ENCODE measurements at places on chromosomes 13 and 19.

DNA sequence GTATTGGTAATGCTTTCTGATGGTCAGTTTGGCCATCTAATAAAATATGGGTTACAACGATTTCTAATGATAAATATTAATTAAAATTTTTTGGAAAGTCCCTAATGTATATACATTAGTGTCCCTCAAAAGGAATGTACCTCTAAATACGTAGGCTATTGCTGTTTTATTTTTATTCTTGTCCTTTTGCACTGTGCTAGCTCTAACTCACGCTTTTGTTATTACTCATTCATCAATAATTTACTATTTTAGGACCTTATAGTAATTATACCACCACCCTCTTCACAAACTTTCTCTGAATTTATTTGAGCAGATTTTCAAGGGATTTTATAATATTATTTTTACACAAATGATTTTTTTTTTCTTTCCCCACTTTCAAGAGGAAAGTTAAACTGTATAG, 795.9 kb upstream of the PCDH9 start:
- DNase-seq: no peak

DNA sequence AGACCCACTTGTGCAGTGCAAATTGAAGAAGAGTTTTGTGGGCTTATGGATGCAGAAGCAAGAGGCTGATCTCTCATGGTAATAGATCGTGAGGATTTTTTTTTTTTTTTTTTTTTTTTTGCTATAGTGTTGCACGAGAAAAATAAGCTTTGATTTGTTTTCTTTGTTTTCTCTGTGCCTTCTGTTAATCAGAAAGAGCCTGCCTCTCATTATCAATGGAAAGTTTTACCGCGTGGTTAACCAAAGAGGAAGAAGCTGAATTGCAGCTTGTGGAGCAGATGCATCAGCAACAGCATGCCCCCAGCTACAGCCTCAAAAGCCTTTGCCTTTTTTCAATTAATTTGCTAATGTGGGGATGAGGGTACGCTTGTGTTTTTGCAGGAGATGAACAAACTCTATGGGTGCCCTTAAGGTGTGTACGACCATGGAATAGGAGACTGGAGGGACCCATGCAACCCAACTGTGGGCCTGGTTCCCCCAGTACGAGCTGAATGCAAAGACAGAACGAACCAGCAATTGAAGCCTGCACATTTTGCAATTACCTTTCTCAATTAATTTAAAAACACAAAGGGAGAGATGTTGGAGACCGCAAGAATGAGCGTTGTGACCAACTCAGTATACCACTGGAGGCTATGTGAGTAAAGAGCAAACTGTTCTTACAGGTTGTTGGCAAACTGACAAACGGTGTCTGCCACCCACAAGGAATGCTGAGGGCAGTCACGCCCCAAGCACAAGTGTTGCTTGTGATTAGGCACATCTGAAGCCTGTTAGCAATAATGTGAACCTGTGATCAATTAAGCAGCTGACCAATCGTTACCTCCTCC, 58.6 kb upstream of the SPRY2 start:
- DNase-seq: no peak

GRCh38 chr13:114328034-114328433, 13.7 kb downstream of the CHAMP1 start:
- DNase-seq: no peak

- no peak for DNase-seq
Measured at GRCh38 chr19:13817615-13818371, 22.6 kb downstream of the ZSWIM4 start.

DNA sequence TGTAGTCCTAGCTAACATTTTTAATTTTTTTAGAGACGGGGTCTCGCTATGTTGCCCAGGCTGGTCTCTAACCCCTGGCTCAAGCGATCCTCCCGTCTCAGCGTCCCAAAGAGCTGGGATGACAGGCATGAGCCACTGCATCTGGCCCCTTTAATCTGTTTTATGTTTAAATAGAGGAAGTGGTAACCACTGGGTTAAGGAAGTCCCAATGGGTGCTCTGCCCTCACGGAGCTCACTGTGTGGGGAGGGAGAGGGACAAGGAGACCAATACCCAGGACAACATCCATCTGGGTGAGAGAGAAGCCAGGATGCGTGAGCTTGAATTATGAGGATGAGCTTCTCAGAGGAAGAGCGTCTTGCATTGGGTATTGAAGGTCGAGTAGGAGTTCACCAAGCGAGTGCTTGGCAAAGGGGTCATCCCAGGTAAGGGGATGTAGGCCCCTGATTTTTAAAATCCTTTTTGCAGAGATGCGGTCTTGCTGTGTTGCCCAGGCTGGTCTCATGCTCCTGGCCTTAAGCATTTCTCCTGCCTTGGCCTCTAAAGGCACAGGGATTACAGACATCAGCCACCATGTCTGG, 13.8 kb downstream of the YJU2 start:
- no peak for DNase-seq

- no peak for DNase-seq
Measured at GRCh38 chr13:79360095-79360494, 46.0 kb downstream of the RBM26 start.

- DNase-seq: peak; percentile 77
Measured at GRCh38 chr19:38852231-38853044, 2.7 kb upstream of the HNRNPL start.

- DNase-seq: no peak
Measured at GRCh38 chr13:60654415-60654814, 257.4 kb downstream of the TDRD3 start.

- no peak for DNase-seq
Measured at GRCh38 chr13:64579331-64579730, 2650.8 kb downstream of the PCDH9 start.

GRCh38 chr13:36862002-36862685, 43.1 kb downstream of the RFXAP start:
- DNase-seq: no peak

GRCh38 chr19:31054430-31054829, 294.8 kb downstream of the TSHZ3 start:
- no peak for DNase-seq

DNA sequence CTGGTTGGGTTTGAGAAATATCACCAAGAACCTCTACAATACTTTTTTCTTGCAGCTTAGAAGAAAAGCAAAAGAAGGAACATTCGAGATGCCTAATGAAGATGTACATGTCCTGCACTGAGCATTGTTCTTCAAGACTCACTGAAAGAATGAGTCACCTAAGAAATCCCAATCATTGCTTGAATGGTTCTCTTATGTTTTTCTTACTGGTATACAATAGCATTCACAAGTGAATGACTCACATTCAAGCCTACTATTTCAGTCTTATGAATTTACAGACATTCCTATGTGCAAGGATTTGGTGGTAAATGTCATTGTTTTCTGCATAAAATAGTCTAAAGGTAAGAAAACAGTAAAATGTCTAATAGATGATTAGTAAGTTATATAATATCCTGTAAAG, 594.6 kb downstream of the PCDH9 start:
- no peak for DNase-seq

GRCh38 chr19:1853295-1854038, 5.2 kb upstream of the REXO1 start:
- DNase-seq: peak; percentile 70

GRCh38 chr19:15640294-15640903, at the start of gene CYP4F3:
CYP4F3 (plus strand) TSS chr19:15640897; CDS start chr19:15641416, 519 bp downstream.
- no peak for DNase-seq

- no peak for DNase-seq
Measured at GRCh38 chr13:112346899-112347229, 29.3 kb upstream of the SPACA7 start.

- DNase-seq: no peak
Measured at GRCh38 chr13:95002126-95002525, 289.8 kb upstream of the SOX21 start.

GRCh38 chr19:48218997-48219396, 36.7 kb downstream of the CARD8 start:
- no peak for DNase-seq

- no peak for DNase-seq
Measured at GRCh38 chr13:79492313-79492798, 11.4 kb downstream of the NDFIP2 start.

DNA sequence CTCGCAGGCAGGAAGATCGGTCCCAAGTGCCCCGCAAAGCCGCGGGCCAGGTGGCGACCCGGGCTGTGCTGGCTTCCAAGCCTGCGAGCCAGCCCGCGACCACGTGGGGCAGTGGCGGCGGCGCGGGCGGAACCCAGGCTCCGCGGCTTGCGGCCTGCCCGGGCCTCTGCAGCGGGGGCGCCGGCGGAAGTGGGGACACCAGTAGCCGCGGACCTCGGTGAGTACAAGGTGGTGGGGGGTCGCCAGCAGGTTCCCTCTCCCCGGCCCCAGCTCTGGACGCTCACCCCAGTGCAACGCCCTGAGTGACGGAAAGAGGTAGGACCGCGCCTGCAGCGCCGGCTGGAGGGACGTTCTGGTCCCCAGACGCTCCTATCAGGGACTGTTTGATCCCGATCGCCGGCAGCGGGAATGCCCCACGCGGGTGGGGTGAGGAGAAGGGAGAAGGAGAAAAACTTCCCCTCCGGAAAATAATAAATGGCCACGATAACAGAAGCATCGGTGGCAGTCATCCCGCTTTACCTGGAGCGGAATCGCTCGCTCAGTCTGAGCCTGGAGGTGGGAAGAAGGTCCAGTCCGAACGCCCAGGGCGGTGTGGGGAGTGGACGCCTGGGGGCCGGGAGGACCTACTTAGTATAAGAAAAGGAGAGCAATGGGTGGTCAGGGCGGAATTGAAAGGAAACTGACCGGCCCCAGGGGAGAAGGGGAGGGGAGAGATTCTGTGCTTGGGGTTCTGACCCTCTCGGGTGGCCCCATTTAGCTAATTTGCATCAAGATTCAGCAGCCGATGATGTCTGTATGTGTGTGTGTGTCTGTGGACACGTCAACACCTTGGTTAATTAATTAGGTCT, at the start of gene GEMIN7:
TSS of gene GEMIN7 (plus strand) at position 198 of the 848 bp plus-strand sequence. CDS start 10,855 bp downstream, outside the sequence.
- peak; percentile 53 for DNase-seq

DNA sequence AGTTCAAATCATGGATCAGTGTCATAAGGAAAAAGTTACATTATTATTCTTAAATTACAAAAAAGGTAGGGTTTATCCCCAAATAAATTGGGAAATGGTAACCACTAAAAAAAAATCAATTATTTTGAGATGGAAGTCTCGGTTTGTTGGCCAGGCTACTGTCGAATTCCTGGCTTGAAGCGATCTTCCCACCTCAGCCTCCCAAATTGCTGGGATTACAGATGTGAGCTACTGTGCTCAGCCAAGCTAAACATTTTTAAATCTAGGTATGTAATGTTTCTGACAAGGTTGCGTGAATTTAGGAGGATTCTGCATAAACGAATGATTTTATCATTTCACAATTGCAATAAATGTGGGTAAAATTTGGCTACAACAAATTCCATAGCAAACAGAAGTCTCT, 2.0 kb downstream of the NAA16 start:
- no peak for DNase-seq

- DNase-seq: no peak
Measured at GRCh38 chr13:94309997-94310855, 169.3 kb downstream of the DCT start.

DNA sequence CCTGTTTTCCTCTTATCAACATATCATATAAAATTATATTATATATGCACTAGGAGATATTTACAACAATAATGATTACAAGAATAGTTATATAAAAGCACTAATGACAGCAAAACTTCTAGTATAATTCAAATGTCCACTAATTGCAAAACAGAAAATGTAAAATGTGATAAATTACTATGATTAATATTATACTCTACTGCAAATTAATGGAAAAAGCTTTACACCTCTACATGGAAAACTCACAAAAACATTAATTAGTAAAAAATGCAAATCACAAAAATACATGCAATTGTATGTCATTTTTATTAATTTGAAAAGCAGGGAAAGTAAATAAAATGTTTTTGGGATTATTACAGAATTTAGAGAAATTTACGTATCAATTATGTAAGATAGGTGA, 681.0 kb upstream of the PCDH20 start:
- no peak for DNase-seq

DNA sequence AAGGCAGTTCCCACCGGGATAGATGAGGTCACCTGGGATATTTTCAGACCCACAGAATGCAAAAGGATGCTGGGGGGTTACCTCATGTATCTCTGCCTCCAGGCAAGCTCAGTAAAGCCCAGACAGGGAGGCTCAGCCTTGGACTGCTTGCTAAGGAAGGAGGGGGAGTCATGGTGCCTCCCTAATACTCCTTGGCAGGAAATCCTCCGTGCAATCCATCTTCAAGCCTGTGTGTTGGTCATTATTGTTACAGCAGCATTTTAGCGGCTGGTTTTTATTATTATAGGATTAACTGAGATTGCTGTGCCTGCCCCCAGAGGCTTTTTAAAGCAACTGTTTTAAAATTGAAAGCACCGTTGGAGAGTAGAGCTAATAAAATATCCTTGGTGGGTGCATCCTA, 188.5 kb upstream of the UBL3 start:
- DNase-seq: no peak

DNA sequence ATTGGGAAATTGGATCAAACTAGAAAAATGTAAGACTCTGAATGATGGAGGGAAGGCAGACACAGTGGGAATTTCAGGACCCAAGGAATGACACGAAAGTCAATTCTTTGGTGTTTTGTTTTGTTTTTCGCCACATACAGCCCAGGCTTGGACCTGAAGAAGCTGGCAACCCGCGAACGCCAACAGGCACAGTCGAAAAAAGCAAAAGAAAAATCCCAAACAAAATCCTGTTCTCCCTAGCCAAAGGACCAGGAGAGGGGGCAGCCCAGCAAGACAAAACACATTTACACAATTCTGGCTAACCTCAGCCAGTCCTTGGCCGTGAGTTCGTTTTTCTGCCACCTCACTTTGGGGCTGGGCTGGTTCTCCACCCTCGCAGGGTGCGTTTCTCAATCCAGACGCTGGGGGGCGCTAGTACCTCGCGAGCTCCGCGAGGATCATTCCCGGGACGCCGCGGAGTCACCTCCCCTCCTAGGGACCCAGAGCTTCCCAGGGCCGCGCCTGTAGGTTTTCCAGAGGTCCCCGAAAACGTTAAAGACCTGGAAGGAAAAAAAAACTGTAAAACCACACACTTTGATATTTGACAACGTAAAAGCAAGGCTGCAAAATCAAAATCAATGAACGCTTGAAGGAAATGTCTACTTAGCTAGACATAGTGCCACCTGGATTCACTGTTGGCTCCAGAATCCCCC, 34.9 kb upstream of the TPM4 start:
- peak; percentile 27 for DNase-seq

Data from bone marrow (tissue), 2 donors.